DMS53 (cell line): ENCODE measurements at places on chromosomes 1 and 21.

GRCh38 chr1:172882385-172882784, 168.4 kb downstream of the TNFSF18 start:
- DNase-seq, result no peak

GRCh38 chr1:181603735-181604410, 120.6 kb downstream of the CACNA1E start:
- no peak for DNase-seq

- peak; percentile 64 for DNase-seq
Observed at GRCh38 chr1:48309564-48310082, 87.1 kb downstream of the SLC5A9 start.

DNA sequence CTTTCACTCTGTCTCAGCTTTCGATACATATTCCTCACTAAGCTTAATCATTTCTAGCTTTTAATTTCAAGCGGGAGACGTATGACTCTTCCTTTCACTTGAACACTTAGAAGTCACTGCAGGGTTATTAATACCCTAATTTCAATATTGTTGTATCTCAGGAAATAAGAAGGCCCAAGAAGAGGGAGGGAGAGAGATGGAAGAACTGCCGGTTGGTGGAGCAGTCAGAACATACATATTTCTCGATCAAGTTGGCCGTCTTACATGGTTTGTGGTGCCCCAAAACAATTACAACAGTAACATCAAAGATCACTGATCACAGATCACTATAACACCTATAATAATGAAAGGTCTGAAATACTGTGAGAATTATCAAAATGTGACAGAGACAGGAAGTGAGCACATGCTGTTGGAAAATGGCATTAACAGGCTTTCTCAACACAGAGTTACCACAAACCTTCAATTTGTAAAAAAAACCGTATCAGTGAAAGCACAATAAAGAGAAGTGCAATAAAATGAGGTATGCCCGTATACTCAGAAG, 145.4 kb upstream of the HP1BP3 start:
- no peak for DNase-seq

- no peak for DNase-seq
Observed at GRCh38 chr1:218413179-218413578, 68.0 kb downstream of the TGFB2 start.

GRCh38 chr1:40620150-40620549, 45.3 kb downstream of the RIMS3 start:
- no peak for DNase-seq

GRCh38 chr1:11482198-11482597, 3.2 kb downstream of the DISP3 start:
- DNase-seq, result no peak

DNA sequence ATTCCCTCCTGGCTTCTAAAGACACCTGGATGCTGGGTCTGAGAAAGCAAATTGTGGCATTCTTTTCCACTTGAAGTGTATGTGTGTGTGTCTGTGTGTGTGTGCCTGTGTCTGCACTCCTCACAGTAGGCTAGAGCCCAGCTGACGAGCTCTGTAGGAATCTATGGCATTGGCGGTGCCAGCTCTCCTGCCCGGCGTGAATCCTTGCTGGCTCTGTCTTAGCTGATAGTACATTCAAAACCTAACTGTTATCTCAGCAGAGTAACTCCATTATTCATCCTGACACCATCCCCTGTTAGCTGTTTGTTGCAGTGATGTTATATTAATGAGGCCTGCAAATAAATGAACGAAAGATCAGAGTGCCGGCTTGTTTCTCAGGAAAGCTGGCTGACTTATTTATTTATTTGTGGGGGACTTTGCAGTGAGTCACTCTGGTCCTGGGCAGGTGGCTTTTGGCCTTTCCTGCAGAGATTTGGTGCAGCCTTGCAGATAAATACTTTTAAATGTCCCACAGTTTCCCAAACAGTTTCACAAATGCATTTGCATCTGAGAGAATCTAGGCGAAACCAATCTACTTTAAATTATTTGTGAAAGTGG, 160.6 kb upstream of the CD34 start:
- DNase-seq, result no peak

GRCh38 chr1:117068580-117068979, 8.5 kb downstream of the TTF2 start:
- no peak for DNase-seq

DNA sequence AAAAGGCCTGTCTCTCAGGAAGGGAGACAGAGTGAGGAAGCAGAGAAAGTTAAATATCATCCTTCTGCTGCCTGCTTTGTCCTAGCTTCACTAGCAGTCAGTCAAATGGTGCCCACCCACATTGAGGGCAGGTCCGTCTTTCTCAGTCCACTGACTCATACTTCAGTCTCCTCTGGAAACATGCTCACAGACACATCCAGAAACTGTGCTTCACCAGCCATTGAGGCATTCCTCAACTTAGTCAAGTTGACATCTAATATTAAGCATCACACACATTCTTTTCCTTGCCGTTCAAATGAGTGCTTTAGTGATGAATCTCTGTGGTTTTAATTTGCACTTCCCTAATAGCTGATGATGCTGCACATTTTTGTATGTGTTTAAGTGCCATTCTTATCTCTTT, 777.8 kb upstream of the PRMT6 start:
- no peak for DNase-seq

GRCh38 chr1:32142446-32143301, 34.8 kb downstream of the KPNA6 start:
- DNase-seq, result peak; percentile 98

- no peak for DNase-seq
Observed at GRCh38 chr1:225300381-225300780, 127.5 kb downstream of the LBR start.
